ENCODE measurements at places on chromosomes 5 and 9. TPM values are rescaled to one million over a fixed set of nuclear protein-coding genes. Genes with fewer than 3 reads are reported as not detected.

Gene HTR4
- 0.27 TPM for polyA plus RNA-seq

Gene PDZD2
- polyA plus RNA-seq, result 4.3 TPM

Gene ANKRD20A1
- 0.74 TPM for polyA plus RNA-seq

Gene QRFP
- not detected for polyA plus RNA-seq

Gene LVRN
- 3.7 TPM for polyA plus RNA-seq

Gene NUTM2F
- polyA plus RNA-seq, result not detected

Gene IRX2
- polyA plus RNA-seq, result 0.09 TPM

Gene TMEFF1
- not detected for polyA plus RNA-seq

Gene RASA1
- polyA plus RNA-seq, result 10.1 TPM

Gene PANK3
- polyA plus RNA-seq, result 5.2 TPM

Gene TAF11L4
- polyA plus RNA-seq, result not detected

DNA sequence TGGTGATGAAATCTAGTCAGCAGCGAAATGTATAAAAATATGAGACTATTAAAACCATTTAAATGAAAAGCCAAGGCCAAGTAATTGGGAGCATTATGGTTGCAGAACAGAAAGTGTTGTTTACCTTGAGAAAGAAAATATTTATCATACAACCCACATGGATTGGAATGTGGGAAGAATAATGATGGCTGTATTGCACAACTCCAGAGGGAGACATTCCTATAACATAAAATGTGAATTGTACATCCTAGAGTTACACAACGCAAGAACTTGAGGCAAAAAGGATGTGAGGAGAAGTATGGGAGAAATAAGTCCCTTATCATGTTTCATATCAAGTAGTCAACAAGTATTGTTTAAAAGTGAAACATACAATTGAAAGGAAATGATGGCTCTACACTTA is 1014.0 kb upstream of the SEMA6A start:
- no peak for DNase-seq

- DNase-seq, result no peak
Observed at GRCh38 chr5:137621306-137621705, 114.6 kb downstream of the KLHL3 start.

DNA sequence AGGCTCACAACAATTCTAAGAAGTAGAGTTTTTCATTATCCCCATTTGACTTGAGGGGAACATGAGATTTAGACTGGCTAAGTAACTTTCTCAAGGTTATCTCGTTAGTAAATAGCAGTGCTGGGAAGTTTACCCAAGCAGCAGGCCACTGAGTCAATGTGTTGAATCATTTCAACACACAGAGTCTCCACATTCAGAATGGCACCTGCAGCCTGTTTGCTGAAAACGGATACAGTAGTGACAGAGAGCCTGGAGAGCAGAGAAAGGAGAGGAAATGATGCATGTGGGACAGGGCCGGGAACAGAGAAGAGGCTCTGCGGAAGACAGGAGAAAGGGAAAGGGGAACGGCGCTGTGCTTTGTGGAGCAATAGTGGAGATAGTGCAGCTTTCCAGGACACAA is 33.5 kb upstream of the ZSWIM6 start:
- no peak for DNase-seq

- no peak for DNase-seq
Observed at GRCh38 chr9:132984202-132985070, 5.9 kb downstream of the GFI1B start.

DNA sequence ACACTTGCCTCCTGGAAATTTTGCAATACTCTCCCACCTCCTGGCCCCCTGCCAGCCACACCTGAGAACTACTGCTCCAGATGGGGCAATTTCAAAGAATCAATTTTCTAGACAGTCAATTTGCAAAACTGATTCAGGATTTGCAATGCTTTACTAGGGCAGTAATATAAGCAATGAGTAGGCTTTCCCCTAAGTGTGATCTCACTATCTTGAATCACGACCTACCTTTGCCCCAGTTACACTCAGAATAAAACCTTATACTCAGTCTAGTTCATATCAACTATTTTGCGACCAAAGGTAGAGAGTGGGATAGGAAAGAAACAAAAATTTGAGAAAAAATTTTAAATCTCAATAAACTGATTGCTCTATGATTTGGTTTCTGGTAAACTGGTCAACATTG is 54.4 kb downstream of the DROSHA start:
- no peak for DNase-seq

- no peak for DNase-seq
Observed at GRCh38 chr5:10581424-10581748, 17.5 kb downstream of the ANKRD33B start.

- no peak for DNase-seq
Observed at GRCh38 chr5:32261198-32261597, 51.5 kb downstream of the MTMR12 start.

DNA sequence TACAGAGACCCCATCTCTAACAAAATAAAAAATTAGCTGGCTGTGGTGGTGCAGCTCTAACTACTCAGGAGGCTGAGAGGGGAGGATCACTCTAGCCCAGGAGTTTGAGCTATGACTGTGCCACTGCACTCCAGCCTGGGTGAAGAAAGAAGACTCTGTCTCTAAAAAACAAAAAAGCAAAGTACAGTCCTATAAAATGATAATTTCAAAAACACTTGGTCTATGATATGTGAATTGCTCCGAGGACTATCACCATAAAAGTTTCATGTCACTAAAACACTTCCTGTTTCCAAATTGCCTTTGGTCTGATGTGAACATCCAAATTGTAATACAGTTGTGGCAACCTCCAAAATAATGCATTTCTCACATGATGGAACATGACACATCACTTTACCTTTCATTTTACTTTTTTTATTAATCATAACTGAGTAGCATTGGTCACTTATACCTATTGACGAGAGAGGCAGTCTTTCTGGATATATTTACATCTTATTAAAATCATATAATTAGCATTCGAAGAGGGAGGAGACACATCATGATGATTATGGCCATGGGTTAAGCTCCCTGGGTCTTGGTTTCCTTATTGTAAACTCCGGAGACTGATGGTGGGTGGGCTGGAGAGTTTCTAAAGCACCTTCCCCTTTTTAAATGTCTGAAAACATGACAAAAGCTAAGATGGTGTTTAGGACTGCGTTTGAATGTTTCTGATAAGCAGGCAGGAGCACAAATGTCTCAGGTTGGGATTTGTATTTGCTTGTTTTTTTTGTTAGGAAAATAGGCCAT is 25.8 kb upstream of the CD180 start:
- DNase-seq, result no peak

GRCh38 chr5:88694023-88694679 is 188.8 kb downstream of the MEF2C start:
- no peak for DNase-seq

GRCh38 chr5:102539996-102540728 is 41.4 kb upstream of the SLCO6A1 start:
- no peak for DNase-seq

DNA sequence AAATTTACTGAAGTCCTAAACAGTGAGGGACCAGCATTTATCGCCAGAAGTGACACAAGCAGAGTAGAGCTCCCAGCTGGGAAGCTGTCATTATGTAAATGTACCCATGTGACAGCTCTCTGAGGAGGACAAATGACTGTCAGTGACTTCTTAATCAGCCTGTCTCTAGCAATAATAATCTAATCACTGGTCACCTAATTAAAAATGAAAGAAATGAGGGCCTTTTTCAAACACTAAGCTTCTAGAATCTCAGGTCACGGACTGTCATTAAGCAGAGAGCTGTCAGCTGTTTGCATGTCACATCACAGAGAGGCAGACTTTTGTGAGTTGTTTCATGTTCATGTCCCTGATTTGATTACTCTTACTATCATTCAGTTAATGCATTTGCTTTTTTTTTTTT is 77.9 kb upstream of the FBXL17 start:
- no peak for DNase-seq

- DNase-seq, result no peak
Observed at GRCh38 chr9:71681708-71682272, 86.5 kb downstream of the CEMIP2 start.

GRCh38 chr5:120517607-120518252 is 53.6 kb downstream of the PRR16 start:
- no peak for DNase-seq

GRCh38 chr5:67806654-67807438 is 408.7 kb upstream of the PIK3R1 start:
- DNase-seq, result no peak

GRCh38 chr5:28398185-28398584 is 1359.8 kb upstream of the CDH9 start:
- DNase-seq, result no peak

GRCh38 chr5:135842737-135843136 is 8.3 kb downstream of the SLC25A48 start:
- peak; percentile 18 for DNase-seq

DNA sequence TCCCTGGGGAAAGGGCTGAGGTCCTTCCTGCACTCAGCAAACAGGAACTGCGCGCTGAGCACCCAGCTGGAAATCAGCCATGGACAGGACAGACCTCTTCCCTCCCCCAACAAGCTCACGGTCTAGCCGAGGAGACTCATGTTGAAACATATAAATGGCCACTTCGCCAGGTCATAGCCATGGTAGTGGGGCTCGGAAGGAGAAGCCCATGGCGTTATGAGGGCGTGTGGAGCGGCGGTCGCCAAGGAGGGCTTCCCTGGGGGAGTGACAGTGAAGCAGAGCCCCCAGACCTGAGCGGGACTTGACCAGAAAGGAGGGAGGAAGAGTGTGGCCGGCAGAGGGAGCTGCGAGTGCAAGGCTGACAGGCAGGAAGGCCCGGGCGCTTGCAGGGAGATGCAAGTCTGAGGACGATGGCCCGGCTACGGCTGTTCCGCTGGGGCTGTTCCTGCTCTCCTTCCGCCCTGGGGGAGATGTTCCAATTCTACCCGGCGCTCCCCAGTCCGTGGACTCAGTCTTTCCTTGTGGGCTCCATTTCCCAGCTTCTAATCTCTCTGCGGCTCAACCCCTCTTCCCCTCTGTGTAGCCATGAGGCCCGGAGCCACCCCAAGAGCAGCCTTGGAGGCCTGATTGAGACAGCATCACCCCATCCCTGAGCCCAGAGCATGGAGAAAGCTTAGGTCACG is 43.9 kb upstream of the PRRC2B start:
- DNase-seq, result peak; percentile 83

DNA sequence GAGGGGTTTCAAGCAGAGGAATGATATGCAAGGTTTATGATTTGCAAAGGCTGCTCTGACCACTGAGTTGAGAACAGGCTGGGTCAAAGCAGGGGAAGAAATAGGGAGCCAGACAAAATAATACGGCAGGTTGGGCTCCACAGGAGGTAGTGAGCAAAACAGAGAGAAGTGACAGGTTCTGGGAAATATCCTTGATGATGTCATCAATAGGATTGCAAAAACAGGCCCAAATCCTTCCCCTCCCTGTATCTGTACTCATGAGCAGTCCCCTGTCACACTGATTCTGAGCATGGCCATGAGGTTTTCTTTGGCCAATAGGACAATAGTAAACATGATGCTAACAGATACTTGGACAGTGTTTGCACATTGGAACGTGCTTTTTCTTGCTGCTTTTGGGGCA is 471.8 kb upstream of the BRINP1 start:
- no peak for DNase-seq

- DNase-seq, result no peak
Observed at GRCh38 chr9:104936291-104936690, 8.3 kb upstream of the ABCA1 start.

- DNase-seq, result no peak
Observed at GRCh38 chr5:55821731-55822512, 29.2 kb upstream of the IL31RA start.

- DNase-seq, result peak; percentile 20
Observed at GRCh38 chr5:76953551-76954382, 922 bp downstream of the CRHBP start.

- no peak for DNase-seq
Observed at GRCh38 chr5:139146809-139147482, 51.2 kb downstream of the SIL1 start.

DNA sequence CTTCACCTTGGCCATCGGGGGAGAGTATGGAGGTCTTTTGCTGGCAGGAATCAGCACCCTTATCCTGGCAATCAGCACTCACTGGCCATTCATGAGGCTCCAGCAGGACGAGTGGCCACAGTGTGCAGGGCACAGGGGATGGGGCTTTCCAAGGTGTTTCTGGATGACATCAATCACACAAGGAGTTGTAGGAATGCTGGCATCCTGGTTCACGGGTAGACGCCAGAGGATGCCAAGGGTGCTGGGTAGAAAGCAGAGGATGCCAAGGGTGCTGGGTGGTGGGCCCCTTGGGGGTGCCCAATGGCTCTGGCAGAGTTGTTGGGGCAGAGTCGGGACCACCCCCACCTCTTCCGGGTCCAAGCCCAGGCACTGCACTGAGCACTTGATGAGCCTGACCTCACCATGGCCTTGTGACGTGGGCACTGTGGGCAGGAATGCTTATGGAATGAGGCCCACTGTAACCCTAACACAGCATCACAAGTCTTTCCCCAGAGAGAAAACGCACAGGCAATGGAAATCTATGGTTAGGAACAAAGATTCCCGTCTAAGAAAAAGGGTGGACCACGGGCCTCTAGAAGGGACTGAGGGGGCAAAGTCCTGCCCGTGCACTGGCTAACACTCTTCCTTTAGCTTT is 29.1 kb downstream of the CEL start:
- DNase-seq, result no peak

GRCh38 chr5:143214890-143215289 is 188.6 kb downstream of the NR3C1 start:
- DNase-seq, result no peak

- DNase-seq, result peak; percentile 82
Observed at GRCh38 chr9:130866474-130866965, 30.1 kb downstream of the QRFP start.

DNA sequence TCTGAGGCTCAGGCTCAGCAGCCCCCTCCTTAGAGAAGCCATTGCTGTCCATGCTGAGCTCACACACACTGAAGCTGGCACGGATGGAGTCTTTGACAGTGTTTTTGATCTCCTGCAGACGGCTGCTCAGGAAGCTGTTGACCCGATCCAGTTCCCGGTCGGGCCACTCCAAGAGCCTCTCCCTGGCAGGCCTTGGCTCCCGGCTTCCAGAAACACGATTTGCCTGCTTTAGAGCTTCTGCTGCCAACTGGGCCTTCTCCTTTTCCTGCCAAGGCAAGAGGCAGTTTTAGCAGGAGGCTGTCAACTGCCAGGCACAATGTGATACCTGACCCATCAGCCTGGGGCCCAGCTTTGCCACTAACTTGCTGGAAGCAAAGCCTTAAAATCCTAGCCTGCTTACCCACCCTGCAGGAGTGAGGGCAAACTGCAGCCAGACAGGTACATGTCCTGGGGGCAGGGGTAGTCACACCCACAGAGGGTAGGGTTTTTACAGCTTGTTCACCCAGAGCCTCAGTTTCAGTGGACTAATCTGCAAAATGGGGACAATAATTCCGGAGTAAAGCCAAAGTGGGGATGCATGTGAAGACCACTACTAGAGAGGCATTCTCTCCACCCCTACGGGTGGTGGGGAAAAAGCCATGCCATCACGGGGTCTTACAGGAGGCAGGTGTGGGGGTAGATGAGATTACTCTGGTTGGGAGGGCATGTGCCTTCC is 8.3 kb upstream of the DDX41 start:
- DNase-seq, result no peak

GRCh38 chr9:76459694-76460635 is 983 bp downstream of the GCNT1 start:
- no peak for DNase-seq

- no peak for DNase-seq
Observed at GRCh38 chr9:93435386-93435785, 16.1 kb upstream of the FAM120A start.

- no peak for DNase-seq
Observed at GRCh38 chr5:43312699-43313034, 545 bp downstream of the HMGCS1 start.

Data from adrenal gland (tissue), 19 donors.